Spinal cord (tissue), 10 donors: ENCODE measurements at places on chromosomes 3 and 15.

GRCh38 chr3:85377115-85377514 is 418.3 kb downstream of the CADM2 start:
- no peak overlapping the region for H3K27ac ChIP-seq
- no peak overlapping the region for H3K4me3 ChIP-seq
- H3K36me3 ChIP-seq = no peaks in the 10 kb centered on the region
- H3K4me1 ChIP-seq = no peaks in the 10 kb centered on the region
- DNase-seq = no peak

- no peak overlapping the region for H3K4me3 ChIP-seq
- H3K4me1 ChIP-seq = no peaks in the 10 kb centered on the region
- no peak for DNase-seq
- no peak overlapping the region for H3K27ac ChIP-seq
These were observed 102.4 kb downstream of the TMCO5A start for GRCh38 chr15:38036790-38037338.

- no peaks in the 10 kb centered on the region for H3K27me3 ChIP-seq
- DNase-seq = no peak
- no peaks in the 10 kb centered on the region for H3K36me3 ChIP-seq
- H3K4me3 ChIP-seq = no peak overlapping the region
These were observed 52.3 kb upstream of the BNIP2 start for GRCh38 chr15:59741274-59741906.

DNA sequence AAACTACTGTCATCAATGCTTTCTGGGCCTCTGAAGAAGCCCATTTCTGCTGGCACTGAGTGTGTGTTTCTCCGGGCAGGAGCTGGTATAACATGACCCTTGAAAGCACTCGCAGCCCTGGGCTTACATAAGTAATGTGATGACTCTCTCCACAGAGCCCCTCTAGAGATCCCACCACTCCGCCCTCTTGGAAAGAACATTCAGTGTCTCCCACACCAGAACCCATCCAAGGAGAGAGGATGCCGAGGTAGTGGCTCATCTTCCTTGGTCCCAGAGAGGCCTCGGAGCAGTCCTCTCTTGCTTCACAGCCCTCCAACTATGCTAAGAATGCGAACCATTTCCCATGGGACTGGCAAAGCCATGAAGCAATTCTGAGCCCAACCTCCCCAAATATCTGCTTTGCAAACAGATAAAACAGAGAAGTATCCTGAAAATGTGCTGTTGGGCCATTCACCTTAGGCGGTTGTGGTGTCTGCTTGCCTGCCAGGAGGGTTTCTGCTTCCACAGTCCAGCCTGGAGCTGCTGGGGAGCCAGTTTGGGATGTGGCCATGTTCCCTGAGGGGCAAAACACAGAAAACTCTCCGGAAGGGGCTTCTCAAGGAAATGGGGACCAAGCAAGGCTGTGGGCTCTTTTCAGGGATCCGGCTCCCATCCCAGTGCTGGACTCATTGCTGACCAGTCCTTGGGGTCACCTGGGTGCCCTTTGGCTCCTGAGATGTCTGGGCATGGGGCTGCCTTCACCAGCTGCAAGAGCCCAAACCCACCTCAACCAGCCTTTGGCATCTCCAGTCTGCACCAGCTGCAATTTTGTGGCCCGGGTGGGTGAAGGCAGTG is 47.3 kb downstream of the AMOTL2 start:
- no peak overlapping the region for H3K27ac ChIP-seq
- no peak for DNase-seq
- H3K4me1 ChIP-seq = peaks cover 15% of the 10 kb centered on the region
- no peak overlapping the region for H3K4me3 ChIP-seq

DNA sequence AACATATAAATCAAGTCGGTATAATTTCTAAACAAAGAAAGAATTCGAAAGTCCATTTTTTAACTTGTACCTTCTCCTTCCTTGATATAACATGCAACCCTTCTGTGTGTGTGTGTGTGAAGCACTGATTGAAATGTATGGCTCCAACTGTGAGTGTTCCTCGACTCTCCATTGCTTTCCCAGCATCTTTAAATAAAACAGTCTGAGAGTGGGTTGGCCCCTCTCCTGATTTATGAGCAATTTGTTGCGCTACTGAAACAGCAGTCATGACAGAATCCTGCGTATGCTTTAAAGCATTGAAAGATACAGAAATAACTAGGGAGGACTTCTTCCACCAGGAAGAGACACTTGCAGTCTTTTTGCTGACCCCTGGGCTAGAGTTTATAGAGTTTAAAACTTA is 340.0 kb upstream of the SATB1 start:
- no peaks in the 10 kb centered on the region for H3K36me3 ChIP-seq
- no peak overlapping the region for H3K27ac ChIP-seq
- H3K27me3 ChIP-seq = no peaks in the 10 kb centered on the region

DNA sequence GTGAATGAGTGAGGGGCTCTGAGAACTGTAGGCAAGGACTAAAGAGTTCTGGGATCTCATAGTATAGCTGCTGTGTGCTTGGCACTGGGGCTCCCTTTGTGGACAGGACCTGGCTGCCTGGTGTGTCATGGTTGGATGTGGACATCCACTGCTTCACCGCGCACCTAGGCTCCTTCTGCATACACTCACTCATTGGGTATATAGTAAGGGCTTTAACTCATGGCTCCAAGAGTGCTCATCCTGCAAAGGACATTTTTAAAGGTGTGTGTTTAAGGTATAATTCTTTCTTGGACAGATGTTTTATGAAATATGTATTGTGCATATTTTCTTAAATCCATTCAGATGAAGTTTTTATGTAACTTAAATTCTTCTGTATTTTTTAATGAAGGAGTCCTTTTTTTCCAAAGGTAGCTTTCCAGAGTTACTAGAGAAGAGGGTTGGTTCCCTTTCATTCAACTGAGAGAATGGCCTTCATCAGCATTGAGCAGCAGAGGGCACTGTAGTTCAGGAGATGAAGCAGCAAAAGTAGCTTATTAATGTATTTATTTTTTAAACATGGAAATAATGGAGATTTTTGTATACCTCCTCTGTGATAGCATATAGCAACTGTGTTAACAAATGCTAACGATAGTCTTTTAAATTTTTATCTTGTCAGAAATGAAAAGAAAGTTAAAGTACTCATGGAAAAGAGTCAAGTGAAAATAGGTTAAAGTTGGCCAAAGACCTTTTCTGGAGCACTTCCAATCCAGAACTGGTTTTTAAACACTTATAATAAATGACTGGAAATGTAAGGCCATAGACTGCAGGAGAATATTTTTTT is 25.2 kb downstream of the OXNAD1 start:
- peak; percentile 52 for DNase-seq
- no peak overlapping the region for H3K4me3 ChIP-seq
- no peaks in the 10 kb centered on the region for H3K4me1 ChIP-seq
- H3K36me3 ChIP-seq = no peaks in the 10 kb centered on the region
- H3K27ac ChIP-seq = no peak overlapping the region
- H3K27me3 ChIP-seq = no peaks in the 10 kb centered on the region

DNA sequence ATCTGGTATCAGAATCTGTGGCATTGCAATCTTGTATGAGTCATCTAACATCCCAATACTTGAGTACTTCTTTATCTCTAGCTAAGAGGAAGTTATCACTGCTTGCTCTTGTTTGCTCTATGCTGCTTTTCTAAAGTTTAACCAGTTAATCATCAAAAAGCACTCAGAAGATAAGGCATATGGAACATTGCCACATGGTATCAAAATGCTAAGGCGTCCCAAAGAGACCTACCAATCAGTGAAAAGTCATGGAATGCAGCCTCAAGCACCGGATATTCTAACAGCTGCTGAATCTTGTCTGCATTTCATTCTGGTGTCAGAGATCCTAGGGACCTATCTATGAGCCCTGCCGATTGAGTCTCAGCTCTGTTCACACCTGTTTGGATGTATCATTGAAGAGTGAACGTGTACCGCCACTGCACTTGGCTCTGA is 192.8 kb downstream of the ARPP21 start:
- H3K36me3 ChIP-seq = no peaks in the 10 kb centered on the region
- H3K4me1 ChIP-seq = no peaks in the 10 kb centered on the region
- H3K27ac ChIP-seq = no peak overlapping the region

DNA sequence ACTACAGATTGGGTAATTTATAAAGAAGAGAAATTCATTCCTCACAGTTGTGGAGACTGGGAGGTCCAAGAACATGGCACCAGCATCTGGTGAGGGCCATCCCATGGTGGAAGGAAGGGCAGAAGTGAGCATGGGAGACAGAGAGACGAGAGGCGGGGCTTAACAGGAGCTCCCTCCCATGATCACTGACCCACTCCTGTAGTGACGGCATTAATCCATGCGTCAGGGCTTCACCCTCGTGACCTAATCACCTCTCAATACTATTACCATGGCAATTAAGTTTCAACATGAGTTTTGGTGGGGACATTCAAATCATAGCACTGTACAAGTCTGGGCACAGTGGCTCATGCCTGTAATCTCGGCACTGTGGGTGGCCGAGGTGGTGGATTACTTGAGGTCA is 17.1 kb downstream of the RPL32 start:
- DNase-seq = no peak
- H3K4me3 ChIP-seq = no peak overlapping the region
- no peaks in the 10 kb centered on the region for H3K4me1 ChIP-seq
- H3K27me3 ChIP-seq = no peaks in the 10 kb centered on the region
- H3K36me3 ChIP-seq = peaks cover 70% of the 10 kb centered on the region

DNA sequence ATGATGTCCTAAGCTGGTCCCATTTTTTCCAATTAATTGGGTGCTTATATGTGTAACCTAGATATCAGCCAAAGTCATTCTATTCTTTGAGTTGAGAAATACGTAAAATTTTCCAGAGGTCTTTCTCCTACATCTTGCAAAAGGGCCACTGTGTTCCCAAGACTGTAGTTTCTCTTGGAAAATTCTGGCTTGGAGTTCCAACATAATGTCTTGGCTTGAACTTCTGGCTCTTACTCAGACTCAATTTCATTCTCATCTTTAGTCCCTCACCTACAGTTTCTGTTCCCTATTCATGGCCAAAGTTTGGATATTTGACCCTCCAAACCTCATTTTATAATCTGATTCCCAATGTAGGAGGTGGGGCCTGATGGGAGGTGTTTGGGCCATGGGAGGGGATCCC is 201.4 kb upstream of the ARHGEF26 start:
- no peak for DNase-seq
- no peak overlapping the region for H3K27ac ChIP-seq
